GM19239 (cell line): ENCODE measurements at places on chromosomes 2 and 18.
A peak's percentile ranks its signal among the peaks of the same experiment; 100 is the strongest.

- peak; percentile 26 for DNase-seq
Observed at GRCh38 chr2:60641811-60642788, 88.6 kb upstream of the BCL11A start.

GRCh38 chr2:83944191-83944590 is 514.9 kb downstream of the SUCLG1 start:
- no peak for DNase-seq

GRCh38 chr18:50614838-50615237 is 55.0 kb downstream of the MAPK4 start:
- DNase-seq = no peak

DNA sequence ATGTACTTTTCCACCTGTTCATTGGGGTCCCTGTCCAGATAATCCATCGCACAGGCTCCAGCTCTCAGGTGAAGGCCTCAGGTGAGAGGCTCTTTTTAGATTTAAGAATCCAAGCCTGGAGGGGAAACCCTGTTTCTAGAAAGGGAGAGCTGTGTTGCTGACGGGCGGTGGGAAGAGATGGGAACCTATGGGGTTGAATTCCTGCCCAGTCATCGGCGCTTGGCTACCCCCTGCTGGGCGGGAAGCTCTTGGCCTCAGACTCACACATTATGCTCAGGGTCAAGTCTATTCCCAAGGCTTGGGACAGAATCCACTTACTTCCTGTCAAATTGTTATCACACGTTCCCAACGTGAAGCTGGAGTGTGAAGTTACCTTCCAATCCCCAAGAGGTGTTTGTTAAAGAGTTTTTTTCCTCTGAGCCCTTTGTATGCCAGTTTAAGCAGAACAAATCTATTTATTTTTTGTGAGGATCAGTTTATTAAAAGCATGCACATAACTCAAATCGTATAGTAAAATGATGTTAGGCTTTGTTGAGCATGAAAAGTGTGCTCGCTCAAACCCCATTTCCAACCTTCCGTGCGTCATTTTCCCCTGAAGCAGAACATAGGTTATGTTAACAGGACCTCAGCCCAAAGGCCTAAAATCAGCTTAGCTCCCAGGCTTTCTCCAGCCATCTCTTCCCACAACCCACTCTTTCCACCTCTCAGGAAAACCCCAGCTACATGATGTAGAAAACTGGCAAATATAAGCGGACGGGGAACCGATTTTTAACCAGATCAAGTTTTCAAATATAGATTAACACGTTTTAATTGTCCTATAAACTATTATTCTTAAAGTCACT is 181.7 kb upstream of the ETAA1 start:
- no peak for DNase-seq

DNA sequence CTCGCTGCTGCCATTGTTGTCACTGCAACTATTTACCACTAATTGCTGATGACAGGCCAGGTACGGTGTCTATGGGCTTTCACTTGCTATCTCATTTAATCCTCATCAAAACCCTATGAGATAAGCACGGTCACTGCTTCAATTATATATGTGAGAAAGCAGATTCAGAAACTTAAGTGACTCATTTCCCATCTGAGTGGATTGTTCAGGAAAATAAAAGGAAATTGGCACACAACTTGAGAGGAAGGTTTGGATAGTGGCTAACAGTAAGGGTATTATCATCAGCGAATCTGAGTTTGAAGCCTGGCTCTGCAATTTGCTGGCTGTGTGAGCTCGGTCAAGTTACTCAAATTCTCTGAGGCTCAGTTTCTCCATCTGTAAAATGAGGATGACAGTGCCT is 196.0 kb downstream of the KCNS3 start:
- DNase-seq = no peak

DNA sequence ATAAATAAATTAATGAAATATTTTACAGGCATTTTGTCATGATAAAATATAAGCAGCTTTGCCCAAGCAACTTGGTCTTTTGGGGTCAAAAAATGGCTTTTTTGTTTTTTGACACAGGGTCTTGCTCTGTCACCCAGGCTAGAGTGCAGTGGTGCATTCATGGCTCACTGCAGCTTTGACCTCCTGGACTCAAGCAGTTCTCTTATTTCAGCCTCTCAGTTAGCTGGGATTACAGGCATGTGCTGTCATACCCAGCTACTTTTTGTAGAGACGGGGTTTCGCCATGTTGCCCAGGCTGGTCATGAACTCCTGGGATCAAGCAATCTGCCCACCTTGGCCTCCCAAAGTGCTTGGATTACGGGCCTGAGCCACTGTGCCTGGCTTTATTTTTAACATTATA is 51.0 kb downstream of the ABI2 start:
- no peak for DNase-seq

DNA sequence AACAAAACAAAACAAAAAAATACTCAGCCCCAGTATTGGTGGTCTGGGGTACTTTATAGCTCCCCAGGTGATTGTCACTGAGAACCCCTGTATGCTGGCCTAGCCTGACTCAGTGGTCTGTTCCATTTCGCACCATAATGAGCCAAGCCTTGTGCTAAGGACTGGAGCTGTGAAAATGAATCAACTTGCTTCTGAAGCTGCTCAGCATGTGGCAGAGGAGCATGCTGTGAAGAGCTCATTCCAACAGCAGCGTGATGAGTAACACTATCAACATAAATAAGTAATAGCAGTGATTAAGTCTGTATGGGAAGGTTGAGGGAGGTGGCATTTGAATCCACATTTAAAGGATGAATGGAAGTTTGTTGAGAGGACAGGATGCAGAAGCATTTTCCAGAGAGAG is 67.2 kb upstream of the ATL2 start:
- no peak for DNase-seq

GRCh38 chr18:25005541-25006403 is 346.2 kb downstream of the ZNF521 start:
- no peak for DNase-seq

GRCh38 chr2:43724728-43725526 is 48.7 kb upstream of the C1GALT1C1L start:
- DNase-seq = no peak

DNA sequence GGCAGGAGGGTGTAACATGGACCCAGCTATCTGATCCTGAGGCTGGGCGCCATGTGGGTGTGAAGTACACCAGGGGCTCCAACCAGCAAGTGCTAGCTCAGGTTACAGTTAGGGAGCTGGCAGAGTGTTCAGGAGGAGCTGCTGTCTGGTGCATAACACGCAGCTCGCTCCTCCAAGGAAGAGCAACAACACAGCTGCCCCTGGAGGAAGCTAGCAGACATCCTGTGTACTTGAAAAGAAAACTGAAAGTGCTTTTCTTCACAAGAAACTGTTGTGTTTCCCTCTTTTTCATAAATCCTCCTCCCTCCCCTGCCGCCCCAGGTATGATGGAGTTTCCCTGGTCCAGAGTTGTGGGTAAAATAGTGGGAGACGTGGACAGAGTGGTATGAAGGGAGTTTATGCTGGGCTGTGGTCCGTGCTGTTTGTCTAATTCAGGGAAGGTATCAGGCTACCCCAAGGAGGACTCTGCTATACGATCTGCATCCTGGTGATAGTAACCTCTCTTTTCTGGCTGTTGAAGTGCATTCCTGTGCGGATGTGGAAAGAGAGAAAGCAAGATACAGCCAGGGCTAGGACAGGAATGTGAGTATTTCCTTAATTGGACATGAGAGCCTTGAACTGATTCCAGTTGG is 6.1 kb upstream of the LBH start:
- DNase-seq = no peak

- DNase-seq = no peak
Observed at GRCh38 chr2:132373391-132374135, 43.0 kb upstream of the GPR39 start.

GRCh38 chr2:206832873-206833272 is 67.5 kb downstream of the FASTKD2 start:
- no peak for DNase-seq

- DNase-seq = no peak
Observed at GRCh38 chr2:161681046-161681445, 56.8 kb downstream of the SLC4A10 start.

GRCh38 chr2:222307143-222307756 is 8.5 kb upstream of the PAX3 start:
- DNase-seq = no peak
